NT2/D1 (cell line): ENCODE measurements at places on chromosomes 6 and 20.
A peak's percentile ranks its signal among the peaks of the same experiment; 100 is the strongest.

DNA sequence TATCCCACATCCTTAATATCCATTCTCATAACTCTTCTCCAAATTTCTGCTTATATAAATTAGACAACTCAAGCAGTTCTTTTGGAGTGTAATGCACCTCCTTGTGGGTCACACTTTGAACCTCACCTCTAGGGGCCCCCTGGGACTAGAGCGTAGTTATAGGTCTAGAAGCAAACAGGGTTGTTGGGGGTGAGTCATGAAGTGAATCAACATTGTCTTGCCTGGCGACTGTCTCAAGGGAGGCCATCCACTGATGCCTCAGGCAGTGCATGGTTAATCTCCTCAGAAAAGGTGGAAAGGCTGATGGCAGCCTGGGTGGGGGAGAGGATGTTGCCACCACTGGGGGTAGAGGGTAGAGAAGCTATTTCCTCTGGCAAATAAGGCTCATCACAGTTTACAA, 129.1 kb downstream of the TNFRSF21 start:
- DNase-seq: peak; percentile 40

GRCh38 chr6:90412538-90413369, 116.1 kb upstream of the BACH2 start:
- no peak for DNase-seq

GRCh38 chr6:33781131-33781975, 7.6 kb downstream of the LEMD2 start:
- no peak for DNase-seq

DNA sequence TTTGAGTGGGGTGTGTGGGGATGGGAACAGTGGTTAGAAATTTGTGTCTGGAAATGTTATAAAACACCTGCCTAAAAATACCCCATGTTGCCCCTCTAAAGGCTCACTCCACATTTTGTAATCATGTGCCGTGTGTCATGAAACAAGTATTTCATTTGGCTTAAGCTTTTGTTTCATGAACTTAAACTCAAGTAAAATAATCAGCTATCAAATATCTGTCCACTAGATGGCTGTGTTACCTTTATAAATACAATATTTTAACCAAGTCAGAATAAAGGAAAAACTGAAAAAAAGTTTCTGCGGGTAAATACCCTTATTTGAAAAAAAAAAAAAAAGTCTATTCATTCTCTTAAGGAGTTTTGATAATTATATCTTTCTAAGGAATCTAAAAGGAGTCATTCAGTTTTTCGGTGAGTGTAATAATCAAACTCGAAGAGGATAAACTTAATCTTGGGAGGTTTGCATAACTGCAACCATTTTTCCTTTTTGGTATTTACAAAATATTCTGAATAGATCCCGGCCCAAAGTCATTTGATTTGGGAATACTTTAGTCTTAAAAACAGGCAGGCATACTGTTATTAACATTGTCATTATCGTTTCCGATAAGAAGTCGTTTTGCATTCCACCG, 29.9 kb upstream of the MTRF1L start:
- DNase-seq: no peak

DNA sequence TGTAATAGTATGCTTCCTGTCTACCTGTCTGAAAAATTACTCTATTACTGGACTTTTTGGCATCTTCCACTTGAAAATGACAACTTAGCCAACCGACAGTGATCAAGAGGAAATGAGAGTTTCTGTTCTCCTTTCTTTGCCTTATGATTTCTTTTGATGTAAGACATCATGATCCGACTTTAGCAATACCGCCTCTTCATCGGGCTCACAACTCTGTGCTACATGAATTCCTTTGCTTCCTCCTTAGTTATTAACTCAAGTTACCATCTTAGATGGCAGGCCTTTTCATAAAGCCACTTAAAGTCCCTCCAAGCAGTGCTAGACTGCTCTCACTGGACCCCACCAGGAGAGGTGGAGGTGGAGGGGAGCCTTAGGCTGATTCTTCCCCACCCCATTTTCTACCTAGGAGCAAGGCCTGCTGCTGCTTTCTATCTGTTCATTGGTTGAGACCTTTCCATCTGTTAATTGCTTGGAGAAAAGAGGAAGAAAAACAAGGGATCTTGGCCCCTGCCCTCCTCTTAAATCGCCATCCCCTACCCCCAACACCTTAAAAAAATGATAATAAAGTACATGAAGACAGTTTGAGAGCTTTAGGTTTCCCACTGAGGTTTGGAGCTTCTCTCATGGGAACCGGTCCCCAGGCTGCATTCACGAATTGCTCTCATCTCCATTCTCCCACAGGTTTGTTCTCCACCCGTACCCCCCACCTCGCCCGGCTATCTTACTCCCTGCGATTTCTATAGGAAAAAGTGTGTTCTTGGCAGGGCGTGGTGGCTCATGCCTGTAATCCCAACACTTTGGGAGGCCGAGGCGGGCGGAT, 21.6 kb upstream of the MCM3 start:
- no peak for DNase-seq

DNA sequence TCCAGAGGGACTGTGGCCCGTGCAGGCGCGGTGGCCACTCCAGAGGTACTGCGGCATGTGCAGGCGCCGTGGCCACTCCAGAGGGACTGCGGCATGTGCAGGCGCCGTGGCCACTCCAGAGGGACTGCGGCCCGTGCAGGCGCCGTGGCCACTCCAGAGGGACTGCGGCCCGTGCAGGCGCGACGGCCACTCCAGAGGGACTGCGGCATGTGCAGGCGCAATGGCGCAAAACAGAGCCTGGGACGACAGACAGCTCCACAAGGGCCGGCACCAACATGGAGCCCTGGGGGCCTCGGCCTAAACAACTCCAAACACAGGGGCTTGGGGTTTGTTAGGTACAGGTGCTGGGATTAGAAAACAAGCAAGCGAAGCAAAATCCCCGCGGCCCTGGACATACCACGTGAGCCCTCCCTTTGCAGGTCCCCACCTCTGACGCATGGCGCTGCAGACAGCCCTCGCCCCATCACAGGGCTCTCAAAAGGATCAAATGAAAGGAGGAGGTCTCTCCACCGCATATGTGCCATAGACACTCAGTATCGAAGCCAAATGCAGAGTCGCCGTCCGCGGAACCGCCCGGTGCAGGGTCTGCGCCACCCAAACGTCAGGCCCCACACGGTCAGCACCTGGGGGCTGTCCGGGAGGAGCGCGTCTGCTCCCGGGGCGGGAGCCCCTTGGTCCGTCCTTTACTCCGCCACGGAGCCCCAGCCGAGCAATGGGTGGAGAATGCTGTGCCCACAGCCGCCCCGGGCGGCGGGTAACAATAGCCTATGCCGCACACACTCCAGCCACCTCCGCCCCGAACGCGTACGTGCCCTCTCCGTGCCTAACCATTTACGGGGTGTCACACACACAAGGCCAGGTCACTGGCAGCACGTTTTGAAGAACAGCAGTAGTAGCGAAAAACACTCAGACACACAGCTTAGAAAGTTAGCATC, 85.7 kb downstream of the TAF4 start:
- DNase-seq: no peak

DNA sequence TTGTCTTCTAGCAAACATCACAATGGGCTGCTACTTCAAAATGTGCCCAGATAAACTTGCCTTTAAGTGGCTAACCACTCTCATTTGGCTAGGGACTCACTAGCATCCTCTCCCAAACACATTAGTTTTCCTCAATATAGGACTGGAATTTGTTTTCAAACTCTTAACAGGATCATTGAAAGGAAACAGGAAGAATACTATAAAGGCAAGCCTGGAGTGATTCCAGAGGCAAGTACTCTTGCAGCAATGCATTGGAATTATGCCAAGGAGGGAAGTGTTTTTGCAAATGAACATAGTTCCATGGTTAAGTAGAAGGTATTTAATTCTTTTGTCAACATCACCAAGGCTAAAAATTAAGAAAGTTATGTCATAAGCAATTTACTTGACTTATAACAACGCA, 12.2 kb downstream of the EPHA7 start:
- no peak for DNase-seq

- no peak for DNase-seq
Observed at GRCh38 chr6:100440935-100441334, 23.8 kb downstream of the SIM1 start.

- no peak for DNase-seq
Observed at GRCh38 chr6:29490552-29490951, 2.8 kb upstream of the MAS1L start.

DNA sequence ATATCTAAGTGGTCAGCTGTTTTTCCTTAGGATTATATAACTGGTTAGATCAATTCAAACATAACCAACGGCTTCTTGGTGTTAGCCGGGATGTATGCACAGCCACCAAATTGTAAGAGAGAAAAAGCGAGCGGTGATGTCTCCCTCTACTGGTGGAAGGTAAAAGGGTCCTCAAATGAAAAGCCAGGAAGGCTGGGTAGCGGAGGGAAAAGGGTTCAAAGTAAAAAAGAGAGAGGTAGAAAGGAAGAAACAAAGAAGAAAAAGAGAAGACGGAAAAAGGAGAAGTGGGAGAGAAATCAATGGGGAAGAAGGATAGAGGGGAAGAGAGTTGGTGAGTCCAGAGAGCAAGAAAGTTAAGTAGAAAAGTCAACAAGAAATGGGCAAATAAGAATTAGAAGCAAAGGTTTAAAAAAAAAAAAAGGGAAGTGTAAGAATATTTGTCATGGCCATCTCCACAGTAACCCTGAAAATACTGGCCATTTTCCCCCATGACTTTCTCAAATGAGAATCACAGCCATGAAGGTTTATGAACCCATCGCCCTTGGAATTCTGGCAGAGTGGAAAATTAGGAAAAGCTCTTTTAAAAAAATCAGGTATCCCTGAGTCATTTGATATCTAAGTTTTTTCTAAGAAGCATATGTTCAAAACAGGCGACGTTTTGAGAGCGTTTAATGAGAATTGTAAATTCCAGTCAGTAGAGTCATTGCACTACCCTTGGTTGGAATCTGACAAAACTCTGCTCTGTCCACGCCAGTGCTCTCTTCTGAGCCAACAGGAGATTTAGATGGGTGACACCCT, 155.6 kb upstream of the SNX9 start:
- DNase-seq: peak; percentile 36

DNA sequence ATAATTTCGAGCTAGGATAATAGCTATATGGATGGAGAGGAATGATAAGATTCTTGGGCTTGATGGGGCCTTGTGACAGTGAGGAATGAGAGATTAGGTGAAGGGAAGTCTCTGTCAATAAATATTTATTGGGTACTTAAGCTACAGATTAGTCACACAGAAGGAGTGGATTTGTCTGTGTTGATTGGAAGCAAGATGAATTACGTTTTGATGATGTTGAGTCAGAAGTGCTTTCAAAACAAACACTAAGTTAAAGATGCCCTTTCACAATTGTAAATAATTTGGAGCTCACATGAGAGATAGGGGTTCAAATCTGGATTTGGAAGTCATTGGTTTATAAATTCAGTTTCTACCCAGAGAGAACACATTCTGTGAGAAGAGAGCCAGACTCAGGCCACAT, 834.2 kb downstream of the KIF16B start:
- no peak for DNase-seq

DNA sequence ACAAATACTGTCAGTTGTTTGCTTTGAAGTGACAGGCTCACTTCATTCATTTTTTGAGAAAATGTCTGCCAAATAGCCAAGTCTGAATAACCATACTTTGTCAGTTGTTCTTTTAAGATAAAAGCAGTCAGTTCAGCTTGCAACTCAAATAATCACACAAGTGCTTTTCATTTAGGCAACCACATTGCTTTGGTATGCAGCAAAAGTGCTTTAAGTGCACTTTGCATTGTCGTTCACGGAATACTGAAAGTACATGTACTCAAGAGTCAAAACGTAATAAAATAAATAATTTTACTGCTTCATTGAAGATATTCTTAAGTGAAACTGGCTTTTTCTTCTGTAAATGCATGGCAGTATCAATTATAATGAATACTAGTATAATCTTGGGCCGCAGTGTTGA, 107.2 kb downstream of the MMS22L start:
- no peak for DNase-seq

GRCh38 chr20:13029687-13030375, 21.1 kb downstream of the SPTLC3 start:
- peak; percentile 9 for DNase-seq

DNA sequence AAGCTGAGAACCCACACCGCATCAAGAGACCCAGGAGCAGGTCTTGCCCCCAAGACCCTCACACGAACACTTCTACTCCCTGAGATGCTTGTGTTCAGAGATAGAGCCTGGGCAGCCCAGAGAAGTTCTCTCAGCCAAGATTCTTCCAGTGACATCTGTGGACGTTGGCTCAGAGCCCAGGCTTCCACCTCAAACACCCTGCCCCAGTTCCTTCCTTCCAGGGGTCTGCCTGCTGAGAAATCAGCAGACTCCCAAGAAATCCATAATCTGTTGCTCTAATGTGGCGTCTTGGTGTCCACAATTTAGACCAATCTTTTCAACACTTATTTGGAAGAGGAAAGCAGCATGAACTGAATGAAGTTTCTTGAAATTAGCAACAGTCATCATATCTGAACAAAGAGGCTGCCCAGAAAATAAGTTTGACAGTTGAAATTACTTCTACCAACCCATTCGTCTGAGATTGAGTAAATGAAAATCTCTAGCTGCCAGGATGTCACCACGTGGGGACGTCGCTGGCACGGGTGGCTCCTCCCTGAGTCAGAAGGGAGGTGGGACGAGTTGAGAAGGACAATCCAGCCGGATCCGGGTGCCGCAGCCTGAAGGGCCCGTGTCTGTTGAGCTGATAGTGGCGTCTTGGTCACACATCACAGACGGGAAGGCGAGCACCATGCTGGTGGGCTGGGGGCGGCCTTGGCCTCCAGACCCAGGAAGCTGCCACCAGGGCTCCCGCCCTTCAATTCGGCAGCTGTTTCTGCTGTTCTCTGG, 400.9 kb downstream of the TAF4 start:
- DNase-seq: no peak

DNA sequence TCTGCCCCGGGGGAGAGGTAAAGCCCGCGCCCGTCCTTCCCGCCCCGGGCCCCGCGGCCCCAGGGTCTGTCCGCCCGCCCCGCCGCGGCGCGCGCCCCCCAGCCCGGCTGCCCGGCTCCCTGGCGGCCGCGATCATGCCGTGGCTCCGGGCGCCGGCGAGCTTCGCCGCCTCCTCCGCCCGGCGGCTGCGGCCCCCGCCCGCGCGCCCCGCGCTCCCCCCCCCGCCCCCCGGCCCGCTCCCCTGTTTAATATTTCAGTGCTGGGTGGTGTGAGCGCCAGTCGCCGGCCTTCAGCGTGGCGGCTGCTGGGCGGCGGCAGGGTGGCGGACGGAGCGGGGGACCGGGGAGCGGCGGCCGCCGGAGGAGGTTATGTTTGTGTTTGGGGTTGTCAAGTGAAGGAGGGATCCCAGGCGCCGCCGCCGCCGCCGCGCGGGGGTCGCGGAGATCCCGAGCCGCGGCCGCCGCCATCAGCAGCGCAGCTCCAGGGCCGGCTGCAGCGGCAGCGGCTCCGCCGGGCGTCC, at the start of gene HIVEP1:
Gene HIVEP1 (plus strand): TSS at position 275 of the 520 bp plus-strand sequence. CDS start 3,317 bp downstream, outside the sequence.
- no peak for DNase-seq

- no peak for DNase-seq
Observed at GRCh38 chr6:13412639-13413465, 74.5 kb downstream of the GFOD1 start.

DNA sequence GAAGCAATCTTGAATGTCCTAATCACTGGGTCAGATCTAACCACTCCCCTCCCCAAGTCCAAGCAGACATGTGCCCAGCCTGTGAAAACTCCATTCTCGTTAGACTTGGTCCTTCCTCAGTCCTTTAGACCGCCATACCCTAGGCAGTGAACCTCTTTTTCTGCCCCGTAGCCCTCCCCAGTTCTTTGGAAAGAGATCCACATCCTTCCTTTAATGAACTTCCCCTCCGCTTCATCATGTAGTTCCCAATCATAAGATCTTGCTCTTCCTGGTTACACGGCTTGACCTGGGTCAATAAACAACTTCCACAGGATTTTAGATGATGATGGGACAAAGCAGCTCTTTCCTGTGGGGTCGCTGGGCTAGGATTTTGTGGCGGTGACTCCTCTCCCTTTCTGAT, 9.6 kb downstream of the AHCY start:
- DNase-seq: no peak
